ENCODE measurements at places on chromosomes 3 and 15.

DNA sequence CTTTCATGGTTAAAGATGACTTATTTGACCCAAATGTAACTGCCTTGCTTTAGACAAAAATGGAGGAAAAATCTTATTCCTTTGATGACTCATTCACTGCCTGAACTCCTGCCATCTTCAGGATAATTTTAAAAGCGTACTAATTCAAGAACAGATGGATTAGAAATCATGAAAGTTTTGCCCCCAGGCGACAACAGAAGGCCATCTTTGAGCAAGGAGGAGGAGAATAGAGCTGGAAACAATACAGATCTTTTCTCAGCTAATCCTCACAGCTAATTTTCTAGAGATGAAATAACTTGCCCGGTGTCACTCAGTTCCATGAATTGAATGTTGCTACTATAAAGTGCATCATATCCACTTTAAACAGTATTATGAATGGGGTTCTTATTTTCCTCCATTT lies 324.7 kb upstream of the RARB start:
- no peak for DNase-seq

DNA sequence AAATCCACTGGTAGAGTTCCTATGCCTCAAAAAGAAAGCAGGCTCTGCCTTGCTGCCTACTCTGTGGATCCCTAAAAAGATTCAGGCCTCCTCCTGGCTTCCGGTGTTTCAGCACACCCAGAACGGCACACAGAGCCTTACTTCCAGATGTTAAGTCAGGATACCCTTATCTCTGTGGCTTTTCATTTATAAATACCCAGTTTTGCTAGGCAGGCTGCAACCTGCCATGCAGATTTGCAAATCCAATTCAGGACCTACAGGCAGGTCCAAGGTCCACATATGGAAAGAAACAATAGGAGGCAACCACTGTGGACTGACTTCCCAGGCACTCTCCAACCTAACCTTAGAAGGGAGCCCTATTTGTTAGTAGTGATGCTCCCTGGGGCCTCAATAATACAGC lies 30.7 kb downstream of the EFL1 start:
- no peak for DNase-seq

DNA sequence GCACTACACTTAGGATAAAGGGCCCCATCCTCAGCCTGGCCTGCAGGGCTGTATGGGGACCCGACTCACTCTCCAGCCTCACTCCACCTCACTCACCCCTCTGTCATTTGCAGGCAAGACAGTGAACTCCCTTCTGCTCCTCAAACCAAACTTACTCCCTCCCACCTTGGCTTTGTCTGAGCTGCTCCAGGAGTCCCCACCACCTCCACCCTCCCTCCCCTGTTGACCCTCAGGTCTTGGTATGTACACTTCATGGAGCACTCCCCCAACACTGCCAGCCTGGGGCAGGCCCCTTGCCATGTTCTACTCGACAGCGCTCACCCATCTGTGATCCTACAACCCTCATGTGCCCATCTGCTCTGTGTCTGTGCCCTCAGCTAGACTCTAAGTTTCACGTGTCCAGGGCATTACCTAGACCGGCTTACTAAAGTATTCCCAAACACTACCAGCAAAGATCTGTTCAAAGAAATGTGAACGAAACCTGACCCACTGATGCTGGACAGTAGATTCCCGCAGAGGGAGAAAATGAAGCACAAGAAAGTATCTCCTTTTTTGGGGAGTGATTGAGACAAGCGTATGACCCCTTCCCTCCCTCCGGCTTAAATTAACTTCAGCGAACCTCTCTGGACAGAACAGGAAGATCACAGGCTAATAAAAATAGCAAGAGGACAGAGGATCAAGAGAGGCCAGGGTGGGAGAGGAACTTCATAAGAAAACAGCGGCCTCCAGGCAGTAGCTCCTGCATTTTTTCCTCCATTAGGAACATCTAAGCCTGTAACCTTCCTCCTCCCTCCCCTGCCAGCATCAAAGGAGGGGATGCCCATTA lies 113.2 kb downstream of the RFTN1 start:
- DNase-seq, result no peak

- DNase-seq, result no peak
Observed at GRCh38 chr3:37941608-37942508, 48.7 kb upstream of the VILL start.

GRCh38 chr3:188310270-188310710 lies 156.3 kb downstream of the LPP start:
- no peak for DNase-seq

DNA sequence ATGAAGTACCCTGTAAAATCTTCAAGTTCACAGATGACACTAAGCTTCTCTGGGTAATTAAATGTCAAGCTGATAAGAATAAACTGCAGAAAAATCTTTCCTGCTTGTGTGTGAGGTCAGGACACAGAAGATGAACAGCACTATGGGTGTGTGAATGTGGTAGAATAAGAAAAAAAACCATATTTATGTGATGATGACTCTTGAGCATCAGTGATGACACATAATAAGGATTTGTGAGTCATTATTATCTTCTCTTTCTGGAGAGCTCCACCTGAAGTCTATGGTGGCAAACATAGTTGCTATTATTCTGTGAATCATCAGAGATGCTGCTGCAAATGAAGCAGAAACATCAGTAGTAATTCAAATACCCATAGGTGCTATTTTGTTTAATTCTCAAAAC lies 422.4 kb downstream of the DIPK2A start:
- DNase-seq, result no peak

- no peak for DNase-seq
Observed at GRCh38 chr3:11508346-11509172, 135.2 kb downstream of the VGLL4 start.

GRCh38 chr15:84606653-84607120 lies 5.9 kb downstream of the ZSCAN2 start:
- no peak for DNase-seq

All from B cell (primary cell).